ENCODE measurements at places on chromosomes 11 and 22. TPM values are rescaled to one million over a fixed set of nuclear protein-coding genes. Genes with fewer than 3 reads are reported as not detected.

DNA sequence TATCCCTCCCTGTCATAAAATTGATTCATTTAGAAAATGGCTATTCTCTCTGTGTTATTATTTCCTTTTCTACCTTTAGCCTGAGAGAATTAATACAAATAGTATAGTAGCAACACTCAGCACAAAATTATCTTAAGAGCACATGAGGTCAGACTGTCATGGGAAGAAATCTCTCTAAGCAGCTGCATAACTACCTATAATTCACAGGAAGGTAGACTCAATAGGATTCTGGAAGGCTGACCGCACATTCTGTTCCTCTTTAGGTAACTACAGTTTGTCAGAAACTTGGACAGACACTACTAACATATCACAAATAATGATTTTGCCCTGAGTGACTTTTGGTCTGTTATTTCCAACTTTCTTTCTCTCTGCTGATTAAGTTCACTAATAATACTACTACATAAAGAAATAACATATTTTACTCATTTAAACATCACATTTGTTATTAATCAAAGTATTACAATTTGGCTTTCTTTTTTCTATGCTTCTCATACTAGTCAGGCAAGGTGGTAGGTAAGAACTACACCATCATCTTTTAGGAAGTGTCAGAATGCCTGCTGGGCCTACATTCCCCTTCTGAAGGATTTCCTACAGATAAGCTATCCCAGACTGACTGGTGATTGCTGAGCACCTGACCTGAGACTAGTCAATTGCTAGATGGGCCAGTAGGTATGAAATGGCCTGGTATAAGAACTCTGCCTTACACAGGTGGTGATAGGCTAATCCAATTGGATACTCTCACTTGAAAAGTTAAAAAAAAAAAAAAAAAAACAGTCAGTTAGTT is 325.1 kb downstream of the DLG2 start:
- no peak overlapping the region for H3K27ac ChIP-seq
- no peaks in the 10 kb centered on the region for H3K36me3 ChIP-seq
- no peak overlapping the region for H3K4me3 ChIP-seq
- H3K27me3 ChIP-seq, result no peaks in the 10 kb centered on the region
- no peaks in the 10 kb centered on the region for H3K4me1 ChIP-seq
- DNase-seq, result no peak

DNA sequence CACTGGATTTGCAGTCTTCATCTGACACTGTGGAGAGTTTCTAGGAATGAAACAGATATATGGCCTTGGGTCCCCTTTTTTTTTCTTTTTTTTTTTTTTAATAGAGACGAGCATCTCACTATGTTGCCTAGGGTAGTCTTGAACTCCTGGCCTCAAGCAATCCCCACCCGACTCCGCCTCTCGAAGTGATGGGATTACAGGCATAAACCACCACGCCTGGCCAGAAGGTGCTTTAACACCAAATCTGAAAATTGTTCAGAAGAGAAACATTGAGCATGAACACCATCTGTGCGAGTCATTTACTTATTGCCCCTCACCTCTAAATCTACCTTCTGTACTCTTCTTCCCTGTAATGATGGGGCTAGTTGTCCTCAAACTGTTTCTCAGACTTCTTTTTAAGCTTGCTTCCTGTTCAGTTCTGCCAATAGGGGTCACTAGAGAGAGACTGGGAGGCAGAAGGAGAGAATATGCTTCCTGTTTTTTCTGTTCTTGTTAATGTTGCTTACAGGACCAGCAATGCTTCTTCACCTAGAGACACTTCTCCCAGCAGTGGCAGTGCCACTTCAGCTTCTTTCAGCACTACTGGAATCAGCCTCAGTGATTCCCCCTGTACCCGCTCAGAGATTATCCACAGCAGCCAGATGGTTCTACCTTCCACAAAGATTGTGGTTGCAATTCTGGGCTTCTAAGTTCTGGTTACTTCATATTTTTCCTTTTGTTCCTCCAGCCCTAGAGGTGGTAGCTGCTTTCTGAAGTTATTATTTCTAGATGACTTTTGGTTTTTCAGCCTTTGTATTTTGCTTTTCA is 20.8 kb upstream of the ZBED5 start:
- H3K27me3 ChIP-seq, result no peaks in the 10 kb centered on the region
- H3K27ac ChIP-seq, result no peak overlapping the region
- H3K4me1 ChIP-seq, result peaks cover 6% of the 10 kb centered on the region
- no peaks in the 10 kb centered on the region for H3K36me3 ChIP-seq

DNA sequence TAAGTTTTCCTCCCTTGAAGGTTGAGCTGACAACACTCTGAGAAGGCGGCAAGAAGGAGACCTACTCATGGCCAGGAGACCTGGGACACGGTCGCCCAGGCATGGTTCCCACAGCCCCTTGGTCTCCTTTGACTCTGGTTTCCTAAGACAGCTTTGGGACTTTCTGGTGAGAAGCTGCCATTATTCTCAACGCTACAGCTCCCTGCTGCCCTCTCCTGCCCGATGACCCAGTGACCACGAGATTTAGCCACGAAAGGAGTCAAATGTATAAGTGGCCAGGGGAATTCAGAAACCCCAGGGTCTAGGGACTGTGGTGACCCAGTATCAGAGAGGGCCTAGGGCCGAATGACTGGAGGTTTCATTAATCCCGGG is 699 bp upstream of the SDF2L1 start:
- peaks cover 18% of the 10 kb centered on the region for H3K4me1 ChIP-seq
- H3K36me3 ChIP-seq, result no peaks in the 10 kb centered on the region
- DNase-seq, result no peak
- peak overlapping the region; percentile 63 for H3K27ac ChIP-seq

- no peaks in the 10 kb centered on the region for H3K36me3 ChIP-seq
- H3K4me1 ChIP-seq, result peaks cover 4% of the 10 kb centered on the region
- H3K27me3 ChIP-seq, result no peaks in the 10 kb centered on the region
- H3K27ac ChIP-seq, result peak within 1 kb of the TSS; percentile 61
- peak; percentile 83 for DNase-seq
Measured at GRCh38 chr11:2699531-2700414, at the start of gene KCNQ1OT1. Gene KCNQ1OT1, minus strand, starts transcription at chr11:2699994.

DNA sequence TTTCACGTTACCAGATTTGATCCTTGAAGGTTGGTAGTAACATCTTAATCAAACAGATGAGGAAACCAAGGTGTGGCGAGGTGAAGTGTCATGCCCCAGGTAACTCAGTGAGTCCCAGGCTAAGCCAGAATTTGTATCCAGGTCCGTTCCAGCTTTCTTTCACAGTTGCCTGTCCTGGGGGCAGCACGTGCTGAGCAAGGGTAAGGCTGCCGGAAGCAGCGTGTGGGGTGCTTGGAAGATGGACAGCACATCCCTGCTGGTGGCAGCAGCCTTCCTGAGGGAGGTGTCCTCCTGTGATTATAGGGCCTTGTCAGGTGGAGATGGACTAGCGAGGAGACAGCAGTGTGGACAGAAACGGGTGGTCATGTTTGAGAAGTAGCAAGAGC is 50.9 kb downstream of the TRIOBP start:
- H3K4me3 ChIP-seq, result no peak overlapping the region
- H3K27me3 ChIP-seq, result no peaks in the 10 kb centered on the region
- H3K4me1 ChIP-seq, result peaks cover 9% of the 10 kb centered on the region
- no peaks in the 10 kb centered on the region for H3K36me3 ChIP-seq
- no peak for DNase-seq

GRCh38 chr11:59106363-59107336 is at the start of gene FAM111B:
Gene FAM111B, plus strand, starts transcription at chr11:59107237. Its CDS starts 2,389 bp downstream, at chr11:59109626.
- DNase-seq, result peak; percentile 44
- H3K27ac ChIP-seq, result no peak within 1 kb of the TSS
- peak within 1 kb of the TSS; percentile 65 for H3K4me3 ChIP-seq
- H3K4me1 ChIP-seq, result peaks cover 12% of the 10 kb centered on the region
- no peaks in the 10 kb centered on the region for H3K27me3 ChIP-seq

Gene HTR3B
- polyA plus RNA-seq, result not detected

Gene TOB2
- polyA plus RNA-seq, result 9.7 TPM

Gene ALKBH3
- 43.2 TPM for polyA plus RNA-seq

Gene TTLL1
- 16.1 TPM for polyA plus RNA-seq

Gene USH1C
- polyA plus RNA-seq, result not detected

Gene KDM4D
- polyA plus RNA-seq, result 0.66 TPM

Gene PANX3
- polyA plus RNA-seq, result not detected

Gene EED
- 22.0 TPM for polyA plus RNA-seq

Gene GSTT2
- polyA plus RNA-seq, result not detected

Gene ABTB2
- 0.26 TPM for polyA plus RNA-seq

Gene DLAT
- 25.9 TPM for polyA plus RNA-seq

All from naive thymus-derived CD4-positive, alpha-beta T cell (primary cell).